ENCODE measurements at places on chromosomes 4 and X.

GRCh38 chr4:139514382-139515059 is 41.5 kb downstream of the SETD7 start:
- no peak for DNase-seq

DNA sequence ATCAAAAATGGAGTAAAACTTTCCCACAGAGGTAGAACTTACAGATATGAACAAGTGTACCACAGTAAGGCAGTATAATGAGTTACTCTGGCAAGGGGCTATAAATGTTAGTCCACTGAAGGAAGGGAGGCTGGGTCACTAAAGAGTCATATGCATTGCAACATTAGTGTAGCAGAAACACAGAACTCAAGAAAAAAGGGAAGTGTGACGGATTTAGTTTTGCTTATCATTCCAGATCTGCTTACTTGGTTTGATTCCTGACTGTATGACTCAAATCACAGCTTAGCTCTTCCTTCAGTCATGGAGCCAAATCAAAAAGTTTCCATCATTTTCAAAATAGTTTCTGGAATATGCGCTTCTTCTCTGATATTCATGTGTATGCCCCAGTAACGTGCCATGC is 148.7 kb downstream of the FSTL5 start:
- DNase-seq = no peak

- DNase-seq = no peak
These were observed 95.1 kb downstream of the TSPAN7 start for GRCh38 chrX:38656350-38656915.

DNA sequence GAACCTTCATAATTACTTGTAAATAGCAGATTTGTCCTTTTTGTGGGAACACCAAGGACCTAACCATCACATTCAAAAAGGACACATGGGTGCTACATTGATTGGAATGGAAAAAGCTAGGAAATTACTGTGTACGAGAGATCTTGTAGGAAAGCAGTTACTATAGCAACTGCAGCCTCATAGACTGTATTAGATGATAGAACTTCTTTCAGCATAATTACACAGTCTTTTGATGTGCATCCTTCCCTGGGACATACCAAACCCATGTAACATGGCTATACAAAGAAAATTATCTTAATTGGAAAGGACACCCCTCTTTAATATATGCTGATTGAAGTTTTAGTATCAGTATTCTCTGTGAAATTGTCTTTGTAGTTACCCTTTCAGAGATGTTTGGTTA is 130.7 kb upstream of the CTSO start:
- no peak for DNase-seq

DNA sequence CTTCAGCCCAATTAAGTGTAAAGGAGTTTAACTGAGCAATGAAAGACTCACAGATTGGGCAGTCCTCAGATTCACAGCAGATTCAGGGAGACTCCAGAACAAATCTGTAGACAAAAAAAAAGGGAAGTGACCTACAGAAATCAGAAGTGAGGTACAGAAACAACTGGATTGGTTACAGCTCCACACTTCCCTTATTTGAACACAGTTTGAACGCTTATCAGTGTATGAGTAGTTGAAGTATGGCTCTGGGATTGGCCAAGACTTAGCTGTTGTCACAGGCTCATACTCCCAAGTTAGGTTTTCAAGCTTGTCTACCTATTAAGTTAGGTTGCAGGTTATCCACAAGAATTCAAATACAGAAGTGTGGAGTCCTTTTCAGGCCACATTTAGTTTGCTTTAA is 112.4 kb upstream of the ELOVL6 start:
- DNase-seq = no peak

DNA sequence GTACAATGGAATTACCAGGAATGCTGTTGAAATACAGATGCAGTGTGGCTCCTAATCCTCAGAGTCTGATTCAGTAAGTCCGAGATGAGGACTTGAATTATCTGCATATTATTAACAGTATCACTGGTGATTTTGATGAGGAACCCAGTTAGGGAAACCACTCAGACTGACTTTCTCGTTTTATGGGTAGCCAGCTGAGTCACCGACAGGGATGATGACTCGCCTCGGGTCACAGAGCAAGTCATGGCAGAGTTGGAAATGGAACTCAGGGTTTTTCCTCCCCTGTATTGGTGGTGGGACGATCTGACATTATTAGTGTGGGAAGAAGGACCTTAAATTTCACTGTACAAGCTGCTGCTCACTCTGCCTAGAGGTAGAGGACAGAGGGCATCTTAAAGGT is 51.3 kb downstream of the RTL9 start:
- no peak for DNase-seq

DNA sequence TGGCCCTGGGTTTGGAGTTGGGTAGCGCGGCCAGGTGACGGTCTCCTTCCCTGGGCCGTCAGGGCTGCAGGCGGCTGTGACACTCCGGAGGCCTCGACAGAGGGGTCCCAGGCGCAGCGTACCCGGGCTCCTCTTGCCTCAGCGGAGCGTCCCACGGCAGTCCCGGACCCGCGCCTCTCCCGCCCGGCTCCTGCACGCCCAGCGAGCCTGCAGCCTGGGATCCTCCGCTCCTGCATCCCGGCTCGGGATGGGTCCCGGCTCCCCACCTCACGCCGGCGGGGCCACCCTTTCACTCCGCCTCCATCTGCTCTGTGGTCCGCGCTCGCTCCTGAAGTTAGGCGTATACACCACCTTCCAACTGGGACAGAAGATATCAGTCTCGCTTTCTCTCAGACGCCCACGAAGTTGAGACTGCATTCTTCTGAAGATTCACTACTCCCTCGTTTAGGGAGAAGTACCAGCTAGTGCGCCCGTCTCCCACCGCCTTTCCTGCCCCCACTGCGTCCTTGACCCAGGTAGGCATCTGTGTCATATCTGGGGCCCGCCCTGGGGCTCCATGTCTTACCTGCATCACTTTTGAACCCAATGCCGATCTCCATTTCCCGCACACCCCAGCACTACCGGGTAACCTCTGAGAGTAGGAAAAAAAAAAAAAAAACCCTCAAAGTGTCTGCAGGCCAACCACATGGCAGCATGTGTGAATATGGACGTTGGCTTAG is 32.3 kb upstream of the KDR start:
- DNase-seq = no peak

DNA sequence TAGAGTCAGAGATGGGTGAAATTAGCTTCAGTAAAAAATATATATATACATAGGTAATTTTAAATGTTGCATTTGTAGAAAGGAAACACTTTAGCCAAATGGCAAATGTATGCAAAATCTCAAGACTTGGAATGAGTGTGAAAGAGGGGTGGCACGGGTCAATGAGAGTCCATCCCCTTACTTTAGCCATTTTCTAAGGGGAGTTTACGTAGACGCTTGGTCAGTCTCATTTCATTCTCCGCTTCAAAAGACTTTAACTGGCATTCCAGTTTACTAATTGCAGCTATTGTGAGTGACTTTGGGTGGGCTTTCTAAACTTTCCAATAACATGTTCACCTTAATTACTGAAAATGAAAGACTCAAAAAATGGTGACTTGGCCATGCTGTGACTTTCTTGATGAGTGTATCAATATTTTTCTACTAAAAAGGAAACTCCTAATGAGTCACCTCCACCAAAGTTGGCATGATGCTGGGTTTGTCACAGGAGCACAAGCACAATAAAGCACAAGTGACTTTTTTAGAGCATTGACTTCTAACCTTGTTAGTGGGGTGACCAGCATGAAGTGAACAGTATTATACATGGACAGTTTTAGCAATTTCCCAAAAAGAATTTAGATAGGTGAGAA is 356.0 kb upstream of the RASGEF1B start:
- no peak for DNase-seq

GRCh38 chrX:50615570-50616158 is 145.0 kb upstream of the DGKK start:
- DNase-seq = no peak

DNA sequence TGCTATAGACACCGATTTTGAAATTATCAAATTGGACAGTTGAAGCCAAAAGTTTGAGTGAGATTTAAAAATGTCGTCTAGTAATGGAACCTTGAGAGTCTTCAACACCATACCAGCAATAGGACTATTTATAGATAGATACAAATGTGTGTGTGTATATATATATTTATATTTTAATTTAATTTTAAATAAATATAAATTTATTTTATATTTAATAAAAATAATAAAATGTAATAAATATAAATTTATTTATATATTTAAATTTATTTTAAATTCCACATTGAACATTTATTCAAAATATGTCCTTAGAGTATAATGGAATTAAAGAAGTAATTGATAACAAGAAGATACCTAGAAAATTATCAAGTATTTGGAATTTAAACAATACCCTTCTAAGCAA is 221.9 kb upstream of the CXXC4 start:
- no peak for DNase-seq

DNA sequence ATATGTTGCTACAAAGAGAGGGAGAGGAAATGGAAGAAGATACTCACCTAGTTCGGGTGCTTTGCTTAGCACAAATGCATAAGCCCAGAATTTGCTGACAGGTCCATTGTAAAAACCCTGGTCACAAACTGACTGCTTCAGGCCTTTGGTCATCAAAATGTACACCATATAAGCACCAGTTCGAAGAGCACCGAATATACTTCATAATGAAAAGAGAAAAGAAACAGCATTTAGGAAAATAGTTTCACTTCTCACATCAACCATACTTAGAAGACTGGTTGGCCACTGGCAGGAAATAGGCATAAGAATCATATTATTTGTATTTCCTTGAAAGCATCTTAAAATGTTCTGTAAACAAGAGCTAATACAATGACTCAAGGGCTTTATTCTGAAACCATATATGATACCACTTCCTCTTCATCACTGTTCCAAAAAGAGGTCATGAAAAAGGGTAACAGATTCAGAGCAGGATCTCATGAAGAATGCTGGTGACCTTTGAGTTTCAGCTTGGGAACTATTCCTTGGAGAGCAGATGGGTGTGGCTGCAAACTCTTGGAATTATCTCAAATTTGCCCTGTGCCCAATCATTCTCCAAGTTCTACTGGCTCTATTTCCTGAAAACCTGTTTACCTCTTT is 138.7 kb downstream of the ELOVL6 start:
- DNase-seq = no peak

GRCh38 chrX:12278151-12278550 is 139.9 kb downstream of the FRMPD4 start:
- no peak for DNase-seq

- DNase-seq = no peak
These were observed 20.9 kb downstream of the PGM2 start for GRCh38 chr4:37847311-37847884.

DNA sequence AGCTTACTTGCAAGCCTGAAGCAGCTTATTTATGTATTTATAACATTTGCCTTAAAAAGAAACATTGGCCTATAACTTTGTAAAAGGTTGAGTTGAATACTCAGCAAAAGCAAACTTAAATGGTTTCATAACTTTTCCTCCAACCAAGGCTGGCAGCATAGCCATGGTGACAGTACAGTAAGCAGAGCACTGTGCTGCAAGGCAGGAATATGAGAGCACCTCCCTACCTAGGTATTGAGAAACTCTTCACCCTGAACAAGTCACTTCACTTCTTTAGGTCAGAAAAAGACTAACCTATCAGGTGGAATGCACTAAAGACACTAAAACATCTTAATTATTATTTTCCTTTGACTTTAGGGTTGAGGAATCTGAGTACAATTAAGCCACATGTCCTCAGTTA is 63.9 kb upstream of the GYPA start:
- no peak for DNase-seq

DNA sequence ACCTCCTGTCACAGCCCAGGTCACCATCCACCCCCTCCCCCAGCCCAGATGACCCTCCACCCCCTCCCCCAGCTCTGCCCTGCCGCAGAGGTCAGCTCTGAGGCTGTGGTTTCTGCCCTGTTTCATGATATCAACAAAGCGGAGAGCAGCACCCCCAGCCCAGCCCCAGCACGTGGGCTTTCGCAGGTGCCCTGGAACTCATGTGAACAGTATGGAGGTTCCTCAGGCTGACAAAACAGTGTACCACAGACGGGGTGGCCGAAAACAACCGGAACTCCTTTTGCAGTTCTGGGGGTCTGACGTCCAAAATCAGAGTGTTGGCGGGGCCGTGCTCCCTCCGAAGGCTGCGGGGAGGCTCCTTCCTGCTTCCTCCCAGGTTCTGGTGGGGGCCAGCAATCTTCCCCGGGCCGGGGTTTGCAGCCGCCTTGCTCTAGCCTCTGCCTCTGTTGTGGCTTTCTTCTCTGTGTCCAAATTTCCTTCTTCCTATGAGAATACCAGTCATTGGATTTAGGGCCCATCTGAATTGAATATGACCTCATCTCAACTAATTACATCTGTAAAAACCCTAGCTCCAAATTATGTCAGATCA is 7.9 kb upstream of the PSAPL1 start:
- DNase-seq = no peak

DNA sequence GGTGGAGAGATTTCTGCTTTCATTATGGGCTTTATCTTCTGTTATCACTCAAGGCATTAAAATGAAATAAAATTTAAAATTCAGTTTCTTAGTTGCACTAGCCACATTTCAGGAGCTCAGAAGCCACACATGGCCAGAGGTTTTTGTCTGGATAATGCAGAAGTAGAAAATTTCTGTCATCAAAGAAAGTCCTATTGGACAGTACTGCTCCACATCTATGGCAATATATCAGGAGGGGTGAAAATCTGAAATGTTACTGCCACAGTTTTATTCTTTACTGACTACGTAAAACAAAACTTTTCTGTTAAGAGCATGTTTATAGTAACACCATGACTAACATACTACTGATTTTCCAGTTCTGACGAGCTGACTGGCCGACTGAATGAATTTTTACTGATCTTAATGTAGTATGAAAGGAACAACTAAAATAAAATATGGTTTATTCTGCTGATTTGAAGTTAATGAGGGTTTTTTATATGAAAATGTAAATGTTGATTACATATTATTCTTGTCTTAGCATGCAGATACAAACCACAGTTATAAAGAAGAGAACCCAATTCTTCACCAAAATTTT is 264.0 kb upstream of the HAND2 start:
- no peak for DNase-seq

DNA sequence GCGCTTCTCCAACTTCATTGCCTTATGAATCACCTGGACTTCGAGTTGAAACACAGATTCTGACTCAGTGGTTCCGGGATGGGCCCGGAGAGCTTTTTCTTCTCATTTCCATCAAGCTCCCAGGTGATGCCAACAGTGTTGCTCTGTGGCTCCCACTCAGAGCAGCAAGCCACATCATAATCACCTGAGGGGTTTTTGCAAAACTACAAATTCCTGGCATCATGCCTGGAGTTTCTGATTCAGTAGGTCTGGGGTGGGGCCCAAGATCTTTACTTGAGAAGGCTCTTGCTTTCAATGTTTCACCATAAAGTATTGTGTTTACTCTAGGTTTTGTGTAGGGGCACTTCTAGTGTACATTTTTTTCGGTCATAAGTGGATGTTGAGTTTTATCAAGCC is 7.0 kb downstream of the MTM1 start:
- DNase-seq = no peak

DNA sequence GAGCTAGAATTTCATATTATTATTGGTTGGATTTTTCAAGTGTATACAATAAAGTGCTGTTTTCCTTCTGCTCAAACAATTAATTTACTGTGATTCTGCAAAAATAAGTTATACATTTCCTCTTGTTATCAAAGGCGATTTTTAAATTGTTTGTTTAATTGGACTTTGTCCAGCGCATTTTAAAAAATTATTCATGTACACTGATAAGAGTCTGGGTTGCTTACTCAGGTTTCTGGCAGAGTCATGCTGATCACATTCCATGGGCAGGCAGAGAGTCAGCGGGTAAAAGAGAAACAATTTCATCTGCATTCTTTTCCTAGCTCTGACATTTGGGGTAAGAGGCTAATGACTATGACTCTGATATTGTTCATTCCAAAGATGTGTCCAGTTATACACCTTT is 8.9 kb downstream of the FAT4 start:
- no peak for DNase-seq

All from NCI-H1930 (cell line).